ENCODE measurements at places on chromosomes 3 and 15.

DNA sequence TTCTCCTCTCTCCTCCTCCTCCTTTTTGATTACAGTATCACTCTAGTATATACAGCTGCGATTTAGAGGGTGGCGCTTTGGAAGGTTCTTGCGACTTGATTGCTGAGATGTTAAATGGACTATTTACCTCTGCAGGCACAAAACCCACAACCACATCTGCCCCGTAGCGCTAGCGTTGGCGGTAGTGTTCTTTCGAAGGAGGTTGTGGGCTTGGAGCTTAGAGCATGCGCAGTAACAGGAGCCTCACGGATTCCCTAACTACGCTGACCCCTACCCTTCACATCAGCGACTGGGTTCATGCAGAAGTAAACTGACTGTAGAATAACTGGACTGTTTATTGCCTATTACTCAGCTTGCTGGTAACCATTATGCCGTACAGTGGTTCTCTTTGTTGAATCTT, 58.0 kb downstream of the CGGBP1 start:
- DNase-seq = peak; percentile 28

- DNase-seq = no peak
Measured at GRCh38 chr15:58471348-58471747, 39.6 kb downstream of the LIPC start.

DNA sequence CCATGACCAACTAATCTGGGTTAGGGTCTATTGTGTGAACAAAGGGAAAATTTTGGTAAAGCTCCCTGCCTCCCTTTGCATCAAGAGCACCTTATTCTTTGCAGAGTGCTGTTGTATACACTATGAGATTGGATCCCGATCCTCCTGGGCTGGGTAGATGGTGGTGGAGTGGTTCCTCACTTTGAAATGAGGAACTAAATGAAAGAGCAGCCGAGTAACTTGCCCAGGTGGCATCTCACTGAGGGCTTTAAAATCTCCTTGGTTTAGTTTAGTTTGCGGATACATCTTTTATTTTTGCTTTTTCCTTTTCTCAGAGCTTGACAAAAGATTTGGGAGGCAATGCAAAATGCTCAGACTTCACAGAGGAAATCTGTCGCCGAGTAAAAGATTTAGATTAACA, 19.4 kb downstream of the IDH3A start:
- DNase-seq = no peak

- peak; percentile 40 for DNase-seq
Measured at GRCh38 chr3:49998326-49998725, 58.4 kb downstream of the RBM6 start.

- peak; percentile 67 for DNase-seq
Measured at GRCh38 chr15:52481915-52482314, 46.8 kb downstream of the MYO5A start.

DNA sequence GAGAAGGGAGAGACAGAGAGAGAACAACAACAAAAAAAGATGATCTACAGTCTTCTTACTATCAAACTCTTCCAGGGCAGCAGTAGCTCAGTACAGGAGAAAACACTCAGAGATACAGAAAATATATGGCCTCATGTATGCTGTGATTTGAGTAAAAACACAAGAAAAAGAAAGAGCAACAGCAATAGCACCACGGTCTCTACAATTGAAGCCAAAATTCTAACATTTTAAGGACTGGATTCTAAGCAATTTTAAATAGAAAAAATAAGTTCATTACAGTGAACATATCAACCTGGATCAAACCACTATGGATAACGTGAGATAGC, 43.5 kb upstream of the ALCAM start:
- DNase-seq = no peak

All from fibroblast of pulmonary artery (primary cell).